H1 (cell line): ENCODE measurements at places on chromosomes 4 and X.

- H3K36me3 ChIP-seq: no peaks in the 10 kb centered on the region
- H3K4me1 ChIP-seq: peaks cover 5% of the 10 kb centered on the region
- H3K27me3 ChIP-seq: peaks cover 11% of the 10 kb centered on the region
- H3K27ac ChIP-seq: no peak overlapping the region
Observed at GRCh38 chr4:109303140-109303496, 660 bp upstream of the COL25A1 start.

DNA sequence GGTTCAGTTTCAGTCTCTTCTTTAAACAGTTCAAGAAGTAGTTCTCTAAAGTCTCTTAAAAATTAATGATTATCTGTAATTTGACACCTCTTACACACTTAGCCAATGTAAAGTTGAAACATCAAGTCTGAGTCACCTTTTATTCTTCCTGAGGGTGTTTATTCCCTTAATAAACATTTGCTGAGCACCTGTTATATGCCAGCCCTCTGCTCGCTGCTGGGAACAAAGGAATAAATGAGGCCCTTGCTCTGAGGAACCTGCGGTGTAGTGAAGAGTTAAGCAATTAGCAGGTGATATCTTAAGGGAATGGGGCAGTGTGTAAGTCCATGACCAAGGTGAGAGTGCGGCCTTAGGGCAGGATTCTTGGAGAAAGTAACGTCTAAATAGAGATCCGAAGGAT is 5.2 kb upstream of the NDNF start:
- no peak for DNase-seq
- H3K36me3 ChIP-seq: no peaks in the 10 kb centered on the region
- H3K27me3 ChIP-seq: no peaks in the 10 kb centered on the region
- H3K4me3 ChIP-seq: no peak overlapping the region
- no peak overlapping the region for H3K27ac ChIP-seq

DNA sequence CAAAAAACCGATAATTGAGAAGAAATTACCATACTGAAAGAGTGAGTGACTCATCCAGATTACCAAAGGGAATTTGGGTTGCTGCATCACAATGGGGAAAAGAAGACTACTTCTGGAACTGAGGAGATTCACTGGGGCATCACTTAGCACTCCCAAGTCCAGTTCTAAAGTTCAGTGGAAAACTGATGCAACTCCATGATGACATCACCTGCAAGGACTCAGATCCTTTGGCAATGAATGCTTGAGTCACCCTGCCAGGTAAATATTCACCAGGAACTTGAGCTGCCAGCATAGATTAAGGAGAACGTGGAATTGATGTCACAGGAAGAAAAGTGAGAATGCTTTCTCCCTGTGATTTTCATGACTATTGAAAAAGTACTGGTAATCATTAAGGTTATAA is 32.0 kb upstream of the SMIM10L2A start:
- no peaks in the 10 kb centered on the region for H3K27me3 ChIP-seq
- peak; percentile 5 for DNase-seq
- no peaks in the 10 kb centered on the region for H3K36me3 ChIP-seq
- H3K4me3 ChIP-seq: no peak overlapping the region

GRCh38 chrX:136941396-136942337 is 61.1 kb upstream of the RBMX start:
- H3K36me3 ChIP-seq: no peaks in the 10 kb centered on the region
- H3K4me1 ChIP-seq: no peaks in the 10 kb centered on the region
- no peaks in the 10 kb centered on the region for H3K27me3 ChIP-seq
- no peak for DNase-seq
- H3K4me3 ChIP-seq: no peak overlapping the region
- no peak overlapping the region for H3K27ac ChIP-seq

DNA sequence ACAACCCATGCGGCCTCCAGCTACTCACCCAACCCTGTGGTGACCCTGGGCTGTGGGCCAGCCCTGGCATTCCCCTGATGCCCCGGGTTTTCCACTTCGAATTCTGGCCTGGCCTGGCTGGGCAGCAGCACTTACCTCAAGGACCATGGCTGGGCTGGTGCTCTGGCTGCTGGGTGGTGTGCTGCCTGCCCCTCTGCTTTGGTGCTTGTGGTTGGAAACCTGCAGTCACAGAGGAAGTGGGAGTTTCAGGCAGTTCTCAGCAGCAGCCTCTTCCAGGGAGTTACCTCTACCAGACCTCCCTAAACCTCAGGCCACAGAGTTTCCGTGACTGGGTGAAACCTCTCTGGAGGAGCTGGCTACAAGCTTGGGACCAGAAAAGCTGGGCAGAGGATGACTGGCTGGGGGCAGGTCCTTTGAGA is at the start of gene CXCR3:
Gene CXCR3, minus strand, starts transcription at position 209 of the 419 bp plus-strand sequence. Its CDS starts 62 bp downstream, at position 147.
- no peaks in the 10 kb centered on the region for H3K4me1 ChIP-seq
- H3K36me3 ChIP-seq: no peaks in the 10 kb centered on the region
- H3K4me3 ChIP-seq: no peak within 1 kb of the TSS
- H3K27ac ChIP-seq: no peak within 1 kb of the TSS

GRCh38 chr4:24881508-24882196 is 31.2 kb downstream of the CCDC149 start:
- no peak for DNase-seq
- no peak overlapping the region for H3K27ac ChIP-seq
- H3K4me1 ChIP-seq: no peaks in the 10 kb centered on the region; the same call in 1 of the 2 replicates
- no peaks in the 10 kb centered on the region for H3K27me3 ChIP-seq
- H3K36me3 ChIP-seq: no peaks in the 10 kb centered on the region
- H3K4me3 ChIP-seq: no peak overlapping the region

GRCh38 chr4:163167333-163167626 is 590 bp upstream of the NAF1 start:
- H3K27ac ChIP-seq: peak overlapping the region; percentile 86
- H3K4me3 ChIP-seq: peak overlapping the region; percentile 83
- H3K27me3 ChIP-seq: no peaks in the 10 kb centered on the region
- no peak for DNase-seq
- H3K36me3 ChIP-seq: peaks cover 7% of the 10 kb centered on the region; the same call in 1 of the 2 replicates

DNA sequence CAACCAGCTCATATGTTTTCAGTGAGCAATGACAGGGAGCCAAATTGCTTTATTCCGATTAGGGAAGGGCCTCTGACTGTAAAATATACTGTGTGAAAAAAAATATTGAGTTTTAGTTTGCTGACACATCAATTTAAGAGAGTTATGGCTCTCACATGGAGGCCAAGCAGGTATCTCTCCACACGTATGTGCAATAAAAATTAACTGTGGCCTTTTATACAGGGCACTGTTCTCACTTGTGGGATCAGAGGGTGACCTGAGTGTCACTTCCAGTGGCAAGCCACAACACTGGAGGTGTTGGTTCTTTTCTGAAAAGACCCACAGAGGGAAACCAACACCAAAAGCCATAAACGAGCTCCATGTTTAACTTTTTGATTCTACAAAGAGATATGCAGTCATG is 462.8 kb downstream of the MID1IP1 start:
- no peak overlapping the region for H3K27ac ChIP-seq
- no peaks in the 10 kb centered on the region for H3K27me3 ChIP-seq
- no peaks in the 10 kb centered on the region for H3K36me3 ChIP-seq
- DNase-seq: no peak
- H3K4me1 ChIP-seq: no peaks in the 10 kb centered on the region
- no peak overlapping the region for H3K4me3 ChIP-seq

DNA sequence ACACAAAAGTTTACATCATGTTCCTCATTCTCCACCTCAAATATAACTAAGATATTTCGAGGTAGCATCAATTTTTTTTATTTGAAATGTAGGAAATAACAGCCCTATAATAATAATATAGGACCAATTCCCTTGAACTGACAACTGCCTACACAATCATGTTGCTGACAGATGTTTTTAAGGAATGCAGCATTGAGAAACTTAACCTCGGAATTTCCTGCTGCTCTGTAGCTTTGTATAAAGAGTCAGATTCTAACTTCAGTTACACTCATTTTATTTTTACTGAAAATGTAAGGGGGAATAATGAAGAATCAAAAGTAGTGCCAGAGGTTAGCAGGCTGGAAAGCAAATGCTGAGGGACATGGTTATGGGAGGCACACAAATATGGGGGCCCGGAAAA is 235.8 kb downstream of the RBMX2 start:
- no peak for DNase-seq
- no peak overlapping the region for H3K27ac ChIP-seq
- no peaks in the 10 kb centered on the region for H3K27me3 ChIP-seq
- H3K4me3 ChIP-seq: no peak overlapping the region

DNA sequence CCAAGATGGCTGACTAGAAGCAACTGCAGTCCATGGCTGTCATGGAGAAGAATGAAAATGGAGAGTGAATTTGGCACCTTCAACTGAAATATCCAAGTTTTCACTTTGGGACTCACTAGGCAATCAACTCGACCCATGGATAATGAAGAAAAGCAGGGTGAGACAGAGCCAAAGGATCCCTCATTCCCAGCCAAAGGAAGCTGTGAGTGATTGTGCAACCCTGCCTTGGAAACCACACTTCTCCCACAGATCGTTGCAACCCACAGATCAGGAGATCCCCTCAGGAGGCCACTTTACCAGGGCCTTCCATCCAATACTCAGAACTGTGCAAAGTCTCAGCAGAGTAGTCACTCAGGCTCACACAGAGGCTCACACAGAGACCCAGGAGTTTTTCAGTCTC is 4.5 kb downstream of the CFAP299 start:
- peaks cover 9% of the 10 kb centered on the region for H3K27me3 ChIP-seq
- H3K4me3 ChIP-seq: no peak overlapping the region
- no peak for DNase-seq
- H3K36me3 ChIP-seq: no peaks in the 10 kb centered on the region

GRCh38 chr4:10554694-10555093 is 97.5 kb upstream of the ZNF518B start:
- no peaks in the 10 kb centered on the region for H3K4me1 ChIP-seq
- DNase-seq: peak; percentile 77
- H3K4me3 ChIP-seq: no peak overlapping the region
- no peak overlapping the region for H3K27ac ChIP-seq
- H3K27me3 ChIP-seq: no peaks in the 10 kb centered on the region

DNA sequence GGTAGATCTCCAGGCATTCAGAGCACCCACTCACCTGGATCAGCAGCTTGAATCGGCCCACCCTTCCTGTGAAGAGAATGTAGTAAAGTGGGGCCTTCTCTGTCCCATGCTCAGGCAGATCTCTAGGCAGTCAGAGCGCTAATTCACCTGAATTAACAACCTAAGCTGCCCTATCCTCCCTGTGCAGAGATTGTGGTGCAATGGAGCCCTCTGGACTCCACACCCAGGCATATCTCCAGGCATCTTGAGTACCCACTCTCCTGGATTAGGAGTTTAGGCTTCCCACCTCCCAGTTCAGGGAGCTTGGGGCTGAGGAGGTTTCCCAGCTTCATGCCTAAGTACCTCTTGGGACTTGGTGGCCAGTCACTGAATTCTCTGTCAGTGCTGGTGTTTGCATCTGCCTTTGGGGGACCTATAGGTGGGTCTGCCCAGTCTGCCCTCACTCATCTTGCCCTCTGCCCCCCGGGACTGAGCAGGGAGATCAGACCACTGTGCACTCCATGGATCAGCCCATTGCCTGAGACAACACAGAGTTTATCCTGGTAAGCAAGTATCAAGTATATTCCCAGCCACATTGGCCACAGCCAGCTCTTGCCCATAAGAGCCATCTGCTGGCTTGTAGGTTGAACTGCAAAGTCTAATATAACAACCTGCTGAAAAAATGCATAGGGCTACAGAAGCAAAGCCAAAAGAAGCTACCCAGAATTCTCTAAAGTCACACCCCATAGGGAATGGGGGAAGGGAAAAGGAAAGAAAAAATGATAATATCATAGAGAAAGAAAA is 372.9 kb downstream of the KLHL13 start:
- H3K27ac ChIP-seq: no peak overlapping the region
- no peaks in the 10 kb centered on the region for H3K27me3 ChIP-seq
- no peak overlapping the region for H3K4me3 ChIP-seq

GRCh38 chr4:138014590-138015288 is 227.4 kb downstream of the SLC7A11 start:
- no peaks in the 10 kb centered on the region for H3K36me3 ChIP-seq
- no peaks in the 10 kb centered on the region for H3K4me1 ChIP-seq
- no peak overlapping the region for H3K27ac ChIP-seq
- no peak overlapping the region for H3K4me3 ChIP-seq
- no peak for DNase-seq

DNA sequence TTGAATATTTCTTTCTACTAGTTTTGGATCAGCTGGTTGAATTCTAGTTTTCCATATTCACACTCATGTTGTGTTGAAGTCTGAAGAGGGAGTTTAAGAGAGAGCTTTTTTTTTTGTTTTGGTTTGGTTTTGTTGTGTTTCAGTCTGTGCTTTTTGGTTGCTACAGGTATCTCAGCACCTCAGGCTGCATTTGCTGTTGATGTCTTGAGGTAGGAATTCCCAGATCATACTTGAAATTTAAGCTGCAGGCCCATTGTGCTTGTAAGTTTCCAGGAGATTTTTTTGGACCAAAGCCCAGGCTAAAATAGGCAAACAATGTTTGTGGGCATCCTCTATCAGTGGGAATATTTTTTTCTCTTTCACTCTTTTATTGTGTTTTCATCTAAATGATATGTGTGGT is 190.2 kb upstream of the AGA start:
- H3K4me1 ChIP-seq: no peaks in the 10 kb centered on the region
- no peak overlapping the region for H3K27ac ChIP-seq
- H3K27me3 ChIP-seq: no peaks in the 10 kb centered on the region
- no peaks in the 10 kb centered on the region for H3K36me3 ChIP-seq

DNA sequence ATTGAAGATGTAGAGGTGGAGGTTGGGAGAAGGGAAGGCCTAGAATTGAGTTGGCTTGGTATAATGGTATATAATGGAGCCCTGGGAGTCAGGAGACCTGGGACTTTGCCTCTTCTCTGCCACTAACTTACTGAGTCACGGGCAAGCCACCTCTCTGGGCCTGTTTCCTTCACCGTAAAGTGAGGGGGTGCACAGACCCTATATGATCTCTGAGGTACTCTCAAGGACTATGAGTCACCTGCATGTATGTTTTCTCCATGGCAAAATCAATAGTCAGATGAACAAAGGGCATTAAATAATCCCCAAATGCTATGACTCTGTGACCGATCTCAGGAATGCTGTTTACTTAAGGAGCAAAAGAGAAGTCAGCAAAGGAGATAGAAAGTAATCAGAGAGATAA is 5.1 kb downstream of the P2RY4 start:
- H3K36me3 ChIP-seq: no peaks in the 10 kb centered on the region
- H3K4me3 ChIP-seq: no peak overlapping the region
- no peaks in the 10 kb centered on the region for H3K27me3 ChIP-seq
- H3K27ac ChIP-seq: no peak overlapping the region

DNA sequence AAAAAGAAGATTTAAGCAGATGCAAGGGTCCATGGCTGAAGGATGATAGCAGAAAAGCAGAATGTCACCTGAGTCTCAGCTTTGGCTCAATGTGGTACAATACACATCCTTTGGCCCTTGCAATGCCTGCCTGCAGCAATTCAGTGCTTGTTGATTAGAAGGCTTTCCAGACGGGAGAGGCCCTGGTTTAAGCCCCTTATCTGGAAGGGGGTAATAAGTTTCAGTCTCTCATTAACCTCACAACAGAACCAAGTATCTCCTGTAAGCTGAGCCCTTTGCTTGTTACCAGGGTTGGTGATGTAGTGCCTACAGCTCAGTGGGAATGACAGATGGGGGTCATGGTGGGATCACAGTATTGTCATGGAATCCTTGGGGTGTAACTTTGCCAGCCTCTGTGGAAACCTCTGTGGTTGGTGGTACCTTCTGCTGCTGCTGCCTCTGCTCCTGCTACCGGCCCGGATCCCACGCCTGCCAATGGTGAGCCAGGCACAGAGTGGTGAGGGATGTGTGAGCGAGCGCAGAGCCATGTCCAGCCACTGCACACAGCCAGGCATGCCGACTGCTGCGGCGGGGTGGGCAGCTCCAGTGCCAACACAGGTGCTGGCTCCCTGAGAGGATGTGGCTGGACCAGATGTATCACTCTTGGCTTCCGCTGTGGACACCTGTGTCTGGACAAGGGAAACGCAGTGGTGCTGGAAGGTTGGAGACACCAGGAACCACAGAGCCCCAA is 81.2 kb downstream of the ADRA2C start:
- no peaks in the 10 kb centered on the region for H3K36me3 ChIP-seq
- H3K4me1 ChIP-seq: peaks cover 9% of the 10 kb centered on the region
- no peaks in the 10 kb centered on the region for H3K27me3 ChIP-seq
